ENCODE measurements at places on chromosomes 7 and 10. TPM values are rescaled to one million over a fixed set of nuclear protein-coding genes. Genes with fewer than 3 reads are reported as not detected.

Gene TMEM270
- total RNA-seq, result not detected

Gene UFSP1
- total RNA-seq, result 4.2 TPM

Gene SLC39A12
- total RNA-seq, result 0.27 TPM

Gene AKR1D1
- not detected for total RNA-seq

Gene PRRT4
- 1.2 TPM for total RNA-seq

Gene WDFY4
- 0.61 TPM for total RNA-seq

DNA sequence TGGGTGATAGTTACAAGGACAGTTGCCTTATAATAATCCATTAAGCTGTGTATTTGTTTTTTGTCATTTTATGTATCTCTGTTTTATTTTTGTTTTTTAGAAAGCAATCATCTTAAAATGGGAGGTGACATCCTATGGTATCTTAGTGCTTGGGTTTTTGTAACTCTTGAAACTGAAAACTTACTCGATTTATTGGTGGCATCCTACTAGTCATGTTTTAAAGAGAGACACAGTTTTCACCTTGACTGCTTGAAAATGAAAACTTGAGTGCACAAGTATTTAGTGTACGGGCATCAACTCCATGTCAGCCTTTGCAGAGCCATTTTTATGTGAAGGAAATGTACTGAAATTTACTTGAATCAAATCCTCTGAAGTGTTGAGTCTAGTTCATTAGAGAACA is 103.8 kb upstream of the SAMD8 start:
- H3K36me3 ChIP-seq, result no peaks in the 10 kb centered on the region
- DNase-seq, result no peak
- H3K27ac ChIP-seq, result no peak overlapping the region
- no peak overlapping the region for H3K4me3 ChIP-seq

DNA sequence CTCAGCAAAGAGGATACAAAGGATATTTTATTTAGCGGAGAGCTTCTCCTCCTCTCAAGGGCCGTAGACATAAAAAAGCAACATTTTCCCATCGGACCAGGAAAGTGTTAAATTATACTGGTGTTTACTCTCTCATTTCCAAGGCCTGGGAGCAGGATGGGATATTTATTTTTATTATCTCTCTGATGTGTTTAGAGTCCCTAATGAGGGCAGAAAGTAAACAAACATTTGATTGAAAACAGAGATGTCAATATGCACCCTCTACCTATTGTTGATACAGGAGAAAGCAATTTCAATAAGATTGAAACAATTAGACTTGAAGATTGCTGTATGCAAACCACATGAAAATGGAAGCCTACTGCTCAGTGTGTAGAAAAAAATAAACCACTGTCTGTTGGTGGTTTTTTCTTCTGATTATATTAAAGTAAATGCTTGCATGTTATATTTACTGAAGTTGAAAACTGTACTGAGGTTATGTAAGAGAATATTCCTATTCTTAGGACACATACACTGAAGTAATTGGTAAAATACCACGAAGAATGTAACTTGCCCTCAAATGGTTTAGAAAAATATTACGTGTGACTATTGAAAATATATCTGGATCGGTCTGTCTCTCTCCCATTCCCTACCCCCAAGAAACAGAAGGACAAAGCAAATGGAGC is 59.3 kb downstream of the ATXN7L1 start:
- no peak for DNase-seq
- H3K27ac ChIP-seq, result no peak overlapping the region
- no peaks in the 10 kb centered on the region for H3K27me3 ChIP-seq
- H3K4me3 ChIP-seq, result no peak overlapping the region

DNA sequence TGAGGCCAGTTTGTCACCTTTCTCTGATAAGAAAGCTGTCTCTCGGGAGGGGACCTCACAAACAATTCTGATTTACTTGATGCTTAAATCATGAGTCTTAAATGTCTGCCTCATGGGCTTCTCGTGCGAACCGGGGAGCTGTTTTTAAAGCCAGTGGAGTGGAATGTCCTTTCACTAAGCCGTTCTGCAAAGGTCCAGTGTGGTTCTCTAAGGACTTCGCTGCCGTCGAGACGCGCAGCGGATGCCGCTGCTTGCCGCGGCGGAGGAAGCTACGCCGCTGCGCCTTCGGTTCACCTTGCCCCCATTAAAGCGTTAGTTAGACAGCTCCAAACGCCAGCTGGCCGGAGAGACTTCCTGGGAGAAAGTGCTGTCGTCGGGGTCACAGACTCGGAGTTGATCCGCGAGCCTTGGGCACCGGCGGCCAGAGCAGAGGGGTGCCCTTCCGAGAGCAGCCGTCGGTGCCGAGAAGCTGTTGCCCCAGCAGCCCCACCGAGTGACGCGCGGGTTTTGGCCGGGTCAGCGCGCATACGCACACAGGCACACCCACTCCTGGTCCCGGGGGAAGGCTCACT is 1.3 kb upstream of the HMX3 start:
- H3K36me3 ChIP-seq, result no peaks in the 10 kb centered on the region
- H3K4me1 ChIP-seq, result peaks cover 46% of the 10 kb centered on the region
- H3K4me3 ChIP-seq, result no peak overlapping the region

GRCh38 chr10:19961076-19962053 is 145.1 kb downstream of the PLXDC2 start:
- no peak overlapping the region for H3K27ac ChIP-seq
- H3K36me3 ChIP-seq, result no peaks in the 10 kb centered on the region
- H3K27me3 ChIP-seq, result no peaks in the 10 kb centered on the region
- peaks cover 26% of the 10 kb centered on the region for H3K4me1 ChIP-seq

DNA sequence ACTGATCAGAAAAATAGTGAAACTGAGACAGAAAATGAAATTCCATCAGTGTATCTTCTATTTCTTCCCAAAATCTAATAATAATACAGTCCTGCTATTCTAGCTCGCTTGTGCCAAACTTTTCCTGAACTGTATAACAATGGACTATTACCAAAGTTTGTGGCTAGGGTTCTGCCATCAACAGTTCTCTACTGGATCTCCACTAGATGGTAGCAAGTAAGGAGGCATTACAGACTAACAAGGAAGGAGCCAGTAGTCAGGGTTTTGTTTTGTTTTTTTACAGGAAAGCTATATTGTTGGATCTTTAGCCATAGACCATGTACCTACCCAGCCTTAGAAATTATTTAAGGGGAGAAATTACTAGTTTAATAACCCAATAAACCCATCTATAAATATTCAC is 10.8 kb downstream of the MTERF1 start:
- no peaks in the 10 kb centered on the region for H3K27me3 ChIP-seq
- no peaks in the 10 kb centered on the region for H3K36me3 ChIP-seq
- H3K27ac ChIP-seq, result no peak overlapping the region
- no peak for DNase-seq
- no peak overlapping the region for H3K4me3 ChIP-seq
- no peaks in the 10 kb centered on the region for H3K4me1 ChIP-seq

DNA sequence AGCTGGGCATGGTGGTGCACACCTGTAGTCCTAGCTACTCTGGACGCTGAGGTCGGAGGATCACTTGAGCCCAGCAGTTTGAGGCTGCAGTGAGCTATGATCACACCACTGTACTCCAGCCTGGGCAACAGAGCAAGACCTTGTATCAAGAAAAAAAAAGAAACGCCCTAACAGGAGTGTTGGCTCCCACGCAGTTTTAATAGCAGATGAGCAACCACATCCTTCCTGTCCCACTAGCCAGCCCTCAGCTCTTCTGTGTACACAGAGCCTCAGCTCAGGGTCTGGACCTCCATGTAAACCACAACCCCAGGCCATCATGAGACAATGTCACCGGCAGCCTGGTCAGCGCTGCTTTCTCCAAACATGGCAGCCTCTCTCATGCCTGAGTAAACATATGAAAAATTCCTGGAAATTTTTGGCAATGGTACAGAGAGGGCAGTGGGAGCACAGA is 108.2 kb downstream of the PIP4K2A start:
- H3K36me3 ChIP-seq, result no peaks in the 10 kb centered on the region
- H3K4me3 ChIP-seq, result no peak overlapping the region
- peak; percentile 60 for DNase-seq
- no peaks in the 10 kb centered on the region for H3K27me3 ChIP-seq
- peak overlapping the region; percentile 69 for H3K27ac ChIP-seq
- H3K4me1 ChIP-seq, result peaks cover 28% of the 10 kb centered on the region

DNA sequence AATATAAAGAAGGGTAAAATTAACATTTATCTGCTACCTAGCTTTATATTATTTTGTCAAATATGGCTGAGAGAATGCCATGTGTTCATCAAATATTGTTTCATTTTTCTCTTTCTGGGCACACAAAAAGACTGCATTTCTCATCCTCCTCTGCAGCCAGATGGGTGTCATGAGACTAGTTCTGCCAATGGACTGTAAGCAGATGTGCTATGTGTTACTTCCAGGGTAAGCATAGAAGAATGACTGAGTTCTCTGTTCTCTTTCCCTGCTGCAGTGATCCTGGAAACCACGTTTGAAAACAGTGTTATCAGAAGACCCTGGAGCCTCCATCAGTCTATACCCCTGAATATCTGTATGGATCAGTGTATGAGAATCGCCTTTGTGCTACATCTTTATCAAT is 24.1 kb upstream of the SLK start:
- DNase-seq, result no peak
- H3K27ac ChIP-seq, result no peak overlapping the region
- no peaks in the 10 kb centered on the region for H3K4me1 ChIP-seq
- H3K36me3 ChIP-seq, result no peaks in the 10 kb centered on the region

- H3K27me3 ChIP-seq, result no peaks in the 10 kb centered on the region
- no peak overlapping the region for H3K4me3 ChIP-seq
- H3K27ac ChIP-seq, result no peak overlapping the region
- no peaks in the 10 kb centered on the region for H3K4me1 ChIP-seq
- DNase-seq, result no peak
Measured at GRCh38 chr7:111785076-111785475, 222.8 kb upstream of the IMMP2L start.

DNA sequence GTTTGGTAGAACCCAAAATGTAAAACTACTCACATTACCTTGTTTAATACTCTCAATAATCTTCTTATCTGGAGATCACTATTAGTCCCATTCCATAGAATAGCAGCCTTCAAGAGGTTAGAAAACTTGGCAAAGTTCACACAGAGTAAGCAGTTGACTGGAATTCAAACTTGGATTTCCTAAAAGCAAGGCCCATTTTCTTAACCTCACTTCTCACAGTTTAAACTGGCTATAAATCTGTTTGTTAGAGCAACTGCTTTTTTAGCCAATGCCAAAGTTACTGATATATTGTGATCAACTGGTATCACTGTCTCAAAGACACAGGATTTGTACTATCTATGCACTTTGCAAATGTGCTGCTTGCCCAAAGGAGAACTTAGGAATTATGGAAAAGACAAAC is 230.2 kb downstream of the THSD7A start:
- H3K27ac ChIP-seq, result no peak overlapping the region
- no peaks in the 10 kb centered on the region for H3K27me3 ChIP-seq
- no peaks in the 10 kb centered on the region for H3K4me1 ChIP-seq
- DNase-seq, result no peak
- no peaks in the 10 kb centered on the region for H3K36me3 ChIP-seq
- no peak overlapping the region for H3K4me3 ChIP-seq

- H3K4me1 ChIP-seq, result no peaks in the 10 kb centered on the region
- no peak for DNase-seq
- H3K36me3 ChIP-seq, result no peaks in the 10 kb centered on the region
Measured at GRCh38 chr10:15352836-15353235, 18.3 kb downstream of the FAM171A1 start.

DNA sequence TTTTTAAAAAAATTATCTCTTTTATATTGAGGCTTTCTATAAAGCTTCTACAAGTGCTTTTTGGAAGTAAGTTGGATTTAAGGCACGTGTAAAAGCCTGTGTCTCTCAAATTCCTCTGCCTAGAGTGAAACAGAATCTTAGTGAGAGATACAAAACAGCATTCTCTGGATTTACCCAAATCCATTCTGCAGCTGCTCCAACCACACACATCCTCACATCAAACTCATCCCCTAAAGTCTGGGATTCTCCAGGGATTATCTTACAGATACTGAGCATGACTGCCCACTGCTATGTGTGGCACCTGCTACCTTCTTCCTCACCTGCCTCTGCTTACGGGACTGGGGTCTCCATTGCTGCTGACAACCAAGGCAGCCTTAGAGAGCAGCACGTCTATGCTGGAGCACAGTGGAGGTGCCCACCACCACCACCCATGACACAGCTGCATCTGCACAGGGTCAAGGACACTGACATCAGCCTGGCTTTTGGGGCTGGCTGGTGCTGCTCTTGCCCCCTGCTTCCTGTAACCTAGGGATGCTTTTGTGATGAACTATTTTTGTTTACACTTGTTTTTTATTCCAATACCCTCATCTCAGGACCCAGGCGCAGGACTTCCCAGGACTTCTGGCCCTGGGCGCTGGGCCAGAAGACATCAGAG is 139.2 kb upstream of the NAMPT start:
- no peaks in the 10 kb centered on the region for H3K36me3 ChIP-seq
- peak; percentile 13 for DNase-seq
- H3K4me1 ChIP-seq, result peaks cover 25% of the 10 kb centered on the region
- no peak overlapping the region for H3K4me3 ChIP-seq
- no peak overlapping the region for H3K27ac ChIP-seq

DNA sequence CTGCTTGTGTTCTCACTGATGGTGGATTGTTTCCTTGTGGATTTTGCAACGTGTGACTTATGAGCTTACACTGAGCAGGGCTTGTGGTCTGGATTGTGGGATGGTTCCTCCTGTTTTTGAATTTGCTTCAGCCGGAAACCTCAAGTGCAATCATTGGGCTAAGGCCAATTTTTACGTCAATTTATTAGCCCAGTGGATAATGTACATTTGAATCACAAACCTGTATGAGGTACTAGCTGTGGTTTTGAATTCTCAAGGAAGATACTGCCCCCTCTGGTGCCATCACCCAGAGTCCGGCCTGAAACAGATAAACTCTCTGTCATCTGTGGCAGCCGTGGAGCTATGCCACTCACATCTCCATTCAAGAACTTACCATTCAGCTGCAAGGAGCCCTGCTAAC is 7.3 kb upstream of the ZNF777 start:
- no peak for DNase-seq
- H3K4me3 ChIP-seq, result no peak overlapping the region
- no peaks in the 10 kb centered on the region for H3K27me3 ChIP-seq
- no peaks in the 10 kb centered on the region for H3K4me1 ChIP-seq
- H3K27ac ChIP-seq, result no peak overlapping the region

GRCh38 chr7:92547579-92547978 is 19.0 kb downstream of the RBM48 start:
- peak; percentile 69 for DNase-seq
- H3K27ac ChIP-seq, result no peak overlapping the region
- H3K36me3 ChIP-seq, result no peaks in the 10 kb centered on the region

DNA sequence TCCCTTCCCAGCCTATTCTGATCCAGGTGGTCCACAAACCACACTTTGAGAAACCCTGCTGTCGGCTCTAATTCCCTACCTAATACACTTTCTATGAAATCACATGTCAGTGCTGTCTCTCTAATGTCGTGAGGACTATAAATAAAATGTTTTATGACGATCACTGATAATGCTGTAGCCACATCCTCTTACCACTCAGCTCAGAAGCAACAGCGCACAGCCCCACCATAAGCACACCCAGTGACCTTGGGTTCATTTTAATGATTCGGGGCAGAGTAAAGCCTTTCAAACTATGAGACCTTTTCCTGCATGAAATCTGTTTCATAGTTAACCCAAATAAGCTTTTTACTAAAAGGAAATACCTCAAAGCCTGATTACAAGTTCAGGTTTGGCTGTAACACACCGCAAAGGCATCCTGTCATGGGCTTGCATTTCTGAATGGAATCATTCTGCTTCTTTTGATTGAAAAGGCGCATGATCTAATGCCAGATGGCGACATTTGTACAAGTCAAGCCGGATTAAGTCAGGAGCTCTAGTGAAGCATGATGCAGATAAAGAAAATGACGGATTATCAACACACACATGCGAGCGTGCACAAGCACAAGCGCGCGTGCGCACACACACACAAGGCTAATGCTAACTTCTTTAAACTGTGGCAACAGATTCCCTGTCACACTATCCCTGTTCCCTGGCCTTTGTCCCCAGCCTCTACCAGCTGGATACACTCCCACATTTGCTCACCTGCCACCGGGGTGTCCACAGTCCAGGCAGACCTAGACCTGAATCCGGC is 180.5 kb upstream of the PDE1C start:
- no peaks in the 10 kb centered on the region for H3K36me3 ChIP-seq
- no peak overlapping the region for H3K27ac ChIP-seq
- H3K4me3 ChIP-seq, result no peak overlapping the region
- H3K4me1 ChIP-seq, result no peaks in the 10 kb centered on the region
